Pancreas (tissue), 10 donors: ENCODE measurements at places on chromosomes 5 and 9. TPM values are rescaled to one million over a fixed set of nuclear protein-coding genes. Genes with fewer than 3 reads are reported as not detected.
A peak's percentile ranks its signal among the peaks of the same experiment; 100 is the strongest.

DNA sequence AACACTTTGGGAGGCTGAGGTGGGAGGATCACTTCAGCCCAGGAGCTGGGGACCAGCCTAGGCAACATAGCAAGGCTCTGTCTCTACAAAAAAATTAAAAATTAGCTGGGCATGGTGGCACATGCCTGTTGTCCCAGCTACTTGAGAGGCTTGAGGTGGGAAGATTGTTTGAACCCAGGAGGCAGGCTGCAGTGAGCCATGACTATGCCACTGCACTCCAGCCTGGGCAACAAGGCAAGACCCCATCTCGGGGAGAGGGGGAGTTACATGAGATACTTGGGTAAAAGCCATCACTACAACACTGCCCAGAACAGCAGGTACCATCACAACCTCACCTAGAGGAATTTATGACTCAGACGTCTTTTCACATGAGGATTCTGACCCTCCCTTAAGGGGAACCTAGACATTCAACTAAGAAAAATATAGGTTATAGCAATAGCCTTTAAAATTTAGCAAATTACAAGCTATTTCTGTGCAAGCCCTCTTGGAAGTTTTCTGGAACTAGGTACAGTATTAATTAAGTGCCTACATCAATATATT, 143.5 kb downstream of the NFIB start:
- no peak for DNase-seq

DNA sequence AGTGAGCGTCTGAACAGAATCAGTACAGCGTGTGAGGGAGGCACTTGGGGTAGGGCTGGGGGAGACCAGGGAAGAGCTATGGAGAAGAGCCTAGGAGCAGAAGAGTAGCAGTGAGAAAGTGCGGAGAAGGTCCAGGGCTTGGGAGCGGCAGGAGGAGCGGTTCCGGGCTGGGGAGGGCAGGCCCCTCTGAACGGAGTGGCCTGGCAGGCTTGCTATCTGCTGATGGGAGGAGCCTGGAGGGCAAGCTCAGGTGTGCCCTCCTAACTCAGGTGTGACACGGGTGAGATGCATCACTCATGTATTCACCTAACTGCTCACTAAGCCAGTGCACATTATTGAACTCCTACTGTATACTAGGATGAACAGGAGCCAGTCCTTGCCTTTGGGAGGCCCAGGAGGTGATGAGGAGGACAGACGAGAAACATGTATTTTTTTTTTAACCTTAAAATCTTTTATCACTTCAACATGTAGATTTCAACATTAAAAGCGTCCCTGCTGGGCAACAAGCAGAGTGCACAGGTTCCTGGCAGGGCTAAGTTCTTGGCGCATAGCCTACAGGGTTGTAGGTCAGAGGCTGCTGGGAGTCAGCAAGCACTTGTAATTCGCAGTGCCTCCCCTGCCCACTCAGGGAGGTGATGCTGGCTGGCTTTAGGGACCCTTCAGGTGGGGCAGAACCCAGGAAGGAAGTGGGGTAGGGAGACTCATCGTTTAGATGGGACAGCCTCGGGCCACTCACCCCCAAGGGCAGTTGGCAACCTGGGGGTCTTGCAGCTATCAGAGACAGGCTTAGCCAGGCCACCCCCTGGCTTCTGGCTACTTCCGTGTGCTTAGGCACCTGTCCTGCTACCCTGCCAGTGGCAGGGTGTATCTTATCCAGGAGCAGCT, 55.5 kb downstream of the TMOD1 start:
- DNase-seq, result peak; percentile 40

- DNase-seq, result no peak
Measured at GRCh38 chr5:140576776-140577201, 12.2 kb downstream of the SLC35A4 start.

DNA sequence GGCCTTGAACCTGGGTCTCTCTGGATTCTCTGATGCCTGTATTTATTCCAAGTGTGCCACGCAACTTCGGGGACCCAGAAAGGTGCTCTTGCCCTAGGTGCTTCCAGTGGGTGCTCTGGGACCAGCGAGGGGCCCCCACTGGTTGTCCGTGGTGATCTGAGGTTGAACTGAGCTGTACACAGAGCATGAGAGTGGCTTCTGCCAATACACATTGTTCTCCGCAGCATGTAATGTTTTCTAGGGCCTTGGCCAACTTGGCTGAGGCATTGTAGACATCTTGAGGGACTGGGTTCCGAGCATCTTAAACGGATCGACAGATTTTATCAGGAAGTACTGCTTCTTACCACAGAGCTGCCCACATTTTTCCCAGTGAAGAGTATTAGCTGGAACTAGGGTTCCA, 117.9 kb downstream of the MTX3 start:
- no peak for DNase-seq

DNA sequence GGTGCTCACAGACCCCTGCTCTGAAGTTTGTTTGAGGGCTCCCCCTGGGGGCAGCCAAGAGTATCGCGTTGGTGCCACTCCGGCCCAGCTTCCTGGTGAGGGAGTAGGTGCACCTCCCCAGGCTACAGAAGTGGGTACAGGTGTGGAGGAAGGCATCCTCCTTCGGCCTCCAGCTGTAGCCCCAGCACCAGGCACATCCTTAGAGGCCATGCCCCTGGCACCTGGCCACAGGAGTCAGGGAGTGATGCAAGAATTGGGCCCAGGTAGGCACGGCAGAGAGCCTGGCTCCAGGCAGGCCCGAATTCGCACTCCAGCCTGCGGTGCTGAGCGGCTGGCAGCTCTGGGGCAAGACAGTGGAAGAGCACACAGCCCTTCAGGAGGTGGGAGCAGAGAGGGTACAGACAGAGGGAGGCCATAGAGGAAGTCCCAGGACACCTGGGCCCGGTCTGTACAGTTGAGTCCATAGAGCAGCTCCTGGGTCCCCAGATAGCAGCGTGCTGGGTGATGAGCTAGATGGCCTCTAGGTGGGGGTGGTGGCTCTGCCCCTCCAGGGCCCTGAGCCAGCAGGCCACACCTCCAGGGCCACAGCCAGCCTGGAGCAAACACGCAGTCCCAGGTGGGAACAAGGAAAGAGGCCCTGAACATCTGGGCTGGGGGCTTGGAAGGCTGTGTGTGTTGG, 2.4 kb downstream of the SAPCD2 start:
- DNase-seq, result peak; percentile 94

Gene EFNA5
- 2.4 TPM for total RNA-seq
